ENCODE measurements at places on chromosomes 3 and 15.
A peak's percentile ranks its signal among the peaks of the same experiment; 100 is the strongest.

DNA sequence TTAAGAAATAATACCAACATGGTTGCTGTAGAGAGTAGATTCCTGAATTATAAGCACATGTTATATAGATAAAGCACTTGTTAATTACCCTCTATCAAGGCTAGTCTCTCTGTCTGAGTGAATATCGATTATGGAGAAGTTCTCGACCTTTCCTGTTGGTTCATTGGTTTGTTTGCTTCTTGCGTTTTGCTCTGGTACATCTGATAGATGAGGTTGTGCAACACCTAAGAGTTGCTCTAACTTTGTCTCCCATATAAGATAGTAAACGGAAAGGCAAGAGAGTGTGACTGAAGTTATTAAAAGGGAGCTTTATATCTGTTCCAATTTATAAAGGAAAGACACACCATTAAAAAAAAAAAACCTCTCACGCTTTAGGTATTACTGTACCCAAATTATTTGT lies 69.0 kb downstream of the PYDC2 start:
- DNase-seq: no peak

- no peak for DNase-seq
These were observed 70.8 kb downstream of the GOLGA8B start for GRCh38 chr15:34512628-34513027.

GRCh38 chr3:110664148-110664547 lies 407.5 kb upstream of the NECTIN3 start:
- DNase-seq: no peak

- DNase-seq: no peak
These were observed 85.9 kb downstream of the AQR start for GRCh38 chr15:34883633-34884032.

- DNase-seq: no peak
These were observed 72.1 kb upstream of the ROPN1 start for GRCh38 chr3:124064050-124064449.

- peak; percentile 71 for DNase-seq
These were observed 78.3 kb downstream of the SMAD6 start for GRCh38 chr15:66780172-66780972.

DNA sequence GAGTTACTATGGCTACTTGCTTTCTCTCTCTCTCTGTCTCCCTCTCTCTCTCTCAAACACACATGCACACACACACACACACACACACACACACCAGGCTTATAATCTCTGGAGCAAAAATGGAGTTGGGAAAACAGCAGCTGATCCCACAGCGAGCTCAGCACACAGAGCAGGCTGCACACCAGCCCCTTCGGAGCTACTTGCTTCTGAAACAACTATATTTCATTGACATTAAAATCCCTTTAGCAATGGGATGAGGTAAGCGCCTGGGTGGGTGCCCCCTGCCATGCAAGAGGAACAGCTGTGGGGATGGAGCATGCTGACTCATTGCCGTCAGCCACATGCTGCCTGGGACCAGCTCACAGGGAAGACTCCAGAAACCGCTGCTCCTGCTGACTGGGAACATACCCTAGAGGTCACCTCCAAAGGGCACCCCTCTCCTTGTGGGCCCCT lies 45.7 kb downstream of the B3GNT5 start:
- DNase-seq: peak; percentile 88
